CD4-positive, alpha-beta T cell treated with Interleukin-6 at 100 ng/mL for 8 hours (primary cell): ENCODE measurements at places on chromosomes 5 and 9.

DNA sequence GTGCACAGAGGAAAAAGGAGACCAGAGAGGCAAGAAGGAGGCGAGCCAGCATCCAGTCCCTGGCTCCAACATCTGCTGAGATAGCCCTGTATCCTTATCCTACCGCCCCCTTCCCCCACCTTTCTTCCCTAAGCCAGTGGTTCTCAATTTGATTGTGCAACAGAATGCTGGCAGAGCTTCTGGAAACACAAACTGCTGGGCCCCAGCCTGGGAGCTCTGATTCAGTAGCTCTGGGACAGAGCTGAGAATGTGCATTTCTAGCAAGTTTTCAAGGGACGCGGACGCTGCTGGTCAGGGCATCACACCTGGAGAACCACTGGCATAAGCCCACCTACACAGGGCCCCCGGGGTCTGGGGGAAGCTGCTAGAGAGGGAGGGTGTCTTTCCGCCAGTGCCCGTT lies 21.1 kb downstream of the AK8 start:
- DNase-seq: no peak

DNA sequence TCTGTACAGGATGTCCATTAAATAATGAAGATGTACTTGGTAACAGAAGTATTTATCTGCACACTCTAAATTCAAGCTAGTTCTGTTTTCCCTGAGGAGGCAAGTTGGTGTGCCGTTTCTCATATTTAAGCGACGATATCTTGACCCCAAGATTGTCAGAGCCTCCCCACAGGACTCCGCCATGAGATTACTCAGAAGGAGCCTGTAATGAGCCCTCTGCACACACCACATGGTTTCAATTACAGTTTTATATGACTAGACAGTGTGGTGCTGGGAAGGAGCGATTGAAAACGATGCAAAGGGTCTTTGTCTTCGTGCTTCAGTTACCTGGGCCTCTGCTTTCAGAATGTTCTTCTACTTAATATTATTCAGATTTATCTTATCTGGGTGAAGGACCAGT lies 840.4 kb upstream of the WWC1 start:
- no peak for DNase-seq

- DNase-seq: no peak
Measured at GRCh38 chr5:149915392-149916260, 29.0 kb downstream of the PDE6A start.

GRCh38 chr9:97321691-97322090 lies 14.2 kb downstream of the CCDC180 start:
- DNase-seq: no peak

- no peak for DNase-seq
Measured at GRCh38 chr9:113509463-113509862, 45.9 kb downstream of the RGS3 start.

GRCh38 chr5:82885627-82886389 lies 191.4 kb downstream of the TMEM167A start:
- no peak for DNase-seq

GRCh38 chr5:173053041-173053440 lies 3.1 kb upstream of the CREBRF start:
- DNase-seq: no peak

DNA sequence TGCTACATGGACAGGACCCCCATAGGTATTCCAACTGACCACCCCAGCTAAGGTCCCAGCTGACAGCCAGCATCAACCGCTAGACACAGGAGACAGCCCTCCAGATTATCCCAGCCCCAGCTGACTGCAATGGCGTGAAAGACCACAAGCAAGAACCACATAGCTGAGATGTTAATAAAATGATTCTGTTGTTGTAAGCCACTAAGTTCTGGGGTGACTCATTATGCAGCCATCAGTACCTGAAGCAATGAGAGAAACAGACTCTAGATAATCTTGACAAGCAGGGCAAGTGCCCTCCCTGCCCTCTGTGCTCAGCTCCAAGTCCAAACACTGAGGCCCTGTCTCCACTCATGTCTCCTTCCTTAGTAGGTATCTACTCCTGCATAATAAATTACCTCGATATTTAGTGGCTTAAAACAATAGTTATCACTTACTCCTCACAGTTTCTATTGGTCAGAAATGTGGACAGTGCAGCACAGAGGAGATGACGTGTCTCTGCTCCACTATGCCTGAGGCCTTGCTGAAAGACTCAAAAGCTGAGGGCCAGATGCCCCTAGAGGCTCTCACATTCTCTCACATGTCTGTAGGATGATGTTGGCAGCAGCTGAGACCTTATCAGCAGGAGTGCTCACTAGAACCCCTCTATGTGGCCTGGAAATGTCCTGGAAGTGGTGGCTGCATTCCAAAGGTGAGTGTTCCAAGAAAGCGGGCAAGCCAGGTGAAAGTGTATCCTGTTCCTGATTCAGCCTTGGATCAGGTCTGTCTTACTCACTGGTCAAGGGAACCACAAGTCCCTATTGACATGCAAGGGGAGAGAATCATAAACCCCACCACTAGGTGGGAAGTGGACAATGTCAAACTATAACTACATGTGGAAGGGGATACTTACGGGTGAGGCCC lies 2.5 kb downstream of the MGAT1 start:
- no peak for DNase-seq

DNA sequence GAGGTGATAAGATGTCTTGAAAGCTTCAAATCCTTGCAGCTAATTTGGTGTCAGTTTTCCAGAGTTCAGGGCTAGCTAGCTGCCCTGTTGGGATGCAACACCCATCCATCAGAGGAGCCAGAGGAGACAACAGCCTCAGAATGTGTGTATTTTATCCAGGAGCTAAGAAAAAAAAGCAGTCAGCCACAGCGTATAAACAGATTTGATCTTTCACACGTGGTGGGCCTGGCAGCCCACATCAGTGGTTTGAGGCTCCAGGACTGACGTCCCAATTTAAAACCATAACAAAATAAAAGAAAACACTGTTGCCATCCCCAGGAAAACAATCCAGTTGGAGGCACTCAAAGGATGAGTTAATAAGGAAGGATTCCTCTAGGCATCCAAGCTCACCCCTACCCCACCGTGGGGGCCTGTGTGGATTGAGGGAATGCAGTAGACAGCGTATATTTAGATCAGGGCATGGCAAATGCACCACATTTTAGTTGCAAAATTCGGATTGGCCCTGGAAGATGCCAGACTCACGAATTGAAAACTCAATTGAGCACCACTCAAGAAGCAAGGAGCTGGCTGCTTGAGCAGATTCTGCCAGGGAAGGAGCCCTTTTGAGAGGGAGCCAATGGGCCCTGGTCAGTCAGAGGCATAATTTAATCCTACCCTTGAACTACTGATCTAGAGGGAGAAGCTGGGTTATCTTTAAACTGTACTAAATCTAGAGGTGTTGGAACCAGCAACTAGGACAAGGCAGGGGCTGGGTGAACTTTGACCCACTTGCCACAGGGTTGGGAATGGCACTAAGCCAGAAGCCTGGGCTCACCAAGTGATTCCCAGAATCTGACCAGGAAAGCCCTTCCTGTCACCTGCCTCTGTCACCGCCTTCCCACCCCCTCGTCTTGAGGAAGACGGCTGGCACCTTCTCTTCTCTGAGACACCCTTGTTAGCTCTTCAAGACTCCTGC lies 17.5 kb downstream of the ADRA1B start:
- DNase-seq: no peak

DNA sequence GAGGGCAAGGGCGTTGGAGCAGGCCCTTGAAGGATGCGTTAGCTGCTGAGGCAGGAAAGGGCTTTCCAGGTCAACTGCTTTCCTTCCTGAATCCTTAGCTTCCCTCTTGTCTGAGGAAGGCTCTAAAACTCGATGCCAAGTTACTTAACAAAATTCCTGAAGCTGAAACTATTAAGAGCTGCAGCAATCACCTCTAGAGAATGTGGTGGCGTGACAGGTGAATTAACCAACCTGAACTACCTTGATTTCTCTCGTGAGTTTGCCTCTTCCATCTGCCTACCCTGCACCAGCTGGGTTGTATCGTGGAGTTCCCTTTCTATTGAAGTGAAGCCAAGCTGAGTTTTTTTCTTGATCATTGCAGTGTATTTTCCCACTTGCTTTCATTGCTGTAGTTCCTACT lies 96.1 kb downstream of the PDE8B start:
- no peak for DNase-seq

- no peak for DNase-seq
Measured at GRCh38 chr9:135716045-135716444, 14.1 kb downstream of the KCNT1 start.

- DNase-seq: no peak
Measured at GRCh38 chr9:100455470-100455869, 17.5 kb upstream of the TMEFF1 start.

DNA sequence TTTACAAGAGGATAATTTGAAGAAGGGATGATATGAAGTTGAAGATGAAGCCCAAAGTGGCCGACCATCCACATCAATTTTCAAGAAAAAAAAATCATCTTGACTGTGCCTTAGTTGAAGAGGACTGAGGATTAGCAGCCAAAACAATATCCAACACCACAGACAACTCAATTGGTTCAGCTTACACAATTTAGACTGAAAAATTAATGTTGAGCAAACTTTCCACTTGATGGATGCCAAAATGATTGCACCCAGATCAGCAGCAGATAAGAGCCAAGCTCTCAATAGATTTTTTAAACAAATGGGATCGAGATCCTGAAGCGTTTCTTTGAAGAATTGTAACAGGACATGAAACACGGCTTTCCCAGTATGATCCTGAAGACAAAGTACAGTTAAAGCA lies 163.2 kb downstream of the GADD45G start:
- DNase-seq: no peak

DNA sequence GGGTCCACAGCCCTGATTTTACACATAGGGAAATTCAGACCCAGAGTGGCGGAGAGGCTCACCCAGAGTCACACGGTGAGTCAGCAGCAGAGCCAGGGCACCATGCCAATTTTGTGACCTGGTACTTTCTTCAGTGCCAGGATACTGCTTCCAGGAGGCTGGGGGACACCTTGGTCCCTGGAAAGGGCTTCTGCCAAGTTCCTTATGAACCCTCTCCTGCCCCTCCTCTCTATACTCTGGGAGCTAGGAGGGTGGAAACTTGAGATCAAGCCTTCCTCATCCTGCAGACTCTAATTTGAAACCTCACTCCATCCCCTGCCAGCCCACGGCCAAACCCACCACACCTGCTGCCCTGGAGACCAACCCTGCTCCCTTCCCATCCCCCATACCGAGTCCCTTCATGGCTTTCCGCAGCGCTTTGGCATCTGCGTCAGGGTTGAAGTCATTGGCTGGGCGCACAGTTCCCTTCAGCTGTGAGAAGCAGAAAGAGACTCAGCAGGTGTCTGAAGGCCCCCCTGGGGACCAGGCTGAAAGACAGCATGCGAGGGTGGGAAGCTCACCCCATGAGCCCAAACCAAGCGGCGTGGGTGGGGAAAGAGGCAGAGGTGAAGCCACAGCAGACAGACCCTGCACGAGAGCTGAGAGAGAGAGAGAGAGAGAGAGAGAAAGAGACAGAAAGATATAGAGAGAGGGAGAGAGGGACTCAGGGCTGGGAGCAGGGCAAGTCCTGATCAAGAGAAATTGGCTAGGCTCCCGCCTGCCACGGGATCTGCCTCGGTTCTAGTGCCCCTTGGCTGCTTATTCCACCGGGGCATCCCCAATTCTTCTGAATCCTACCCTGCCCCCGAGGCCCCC lies 33.5 kb downstream of the ANXA6 start:
- DNase-seq: no peak

GRCh38 chr9:71483436-71483835 lies 284.9 kb downstream of the CEMIP2 start:
- no peak for DNase-seq

DNA sequence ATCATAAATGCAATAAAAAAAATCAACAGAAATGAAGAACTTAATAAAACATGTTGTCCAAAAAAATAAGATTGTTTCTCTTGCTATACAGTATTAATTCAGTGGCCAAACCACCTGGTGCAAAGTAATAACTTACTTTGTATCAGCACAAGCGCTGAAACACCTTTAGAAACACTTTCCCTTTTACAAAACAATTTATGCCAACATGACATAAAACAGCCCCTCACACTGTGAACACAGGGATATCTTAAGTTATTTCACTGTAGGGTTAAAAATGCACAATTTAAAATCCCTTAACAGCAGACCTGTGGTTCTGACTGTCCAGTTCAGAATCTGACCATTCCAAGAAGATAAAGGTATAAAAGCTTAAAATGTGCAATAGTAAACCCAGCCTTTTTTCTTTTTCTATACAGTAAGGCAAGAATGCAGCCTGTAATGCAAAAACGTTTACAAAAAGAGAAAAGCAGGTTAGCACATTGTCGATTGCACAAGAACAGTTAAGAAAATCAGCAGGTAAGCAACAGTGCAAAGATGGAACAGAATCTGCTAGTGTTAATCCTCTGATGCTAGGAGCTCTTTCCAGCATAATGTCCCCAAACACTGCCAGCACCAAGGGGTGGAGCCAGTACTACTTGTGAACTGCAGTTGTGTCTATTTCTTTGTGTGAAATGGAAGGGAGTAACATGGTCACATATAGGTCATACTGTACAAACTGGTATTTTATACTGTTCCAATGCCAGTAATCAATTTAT lies 21.6 kb downstream of the RAB14 start:
- DNase-seq: no peak

DNA sequence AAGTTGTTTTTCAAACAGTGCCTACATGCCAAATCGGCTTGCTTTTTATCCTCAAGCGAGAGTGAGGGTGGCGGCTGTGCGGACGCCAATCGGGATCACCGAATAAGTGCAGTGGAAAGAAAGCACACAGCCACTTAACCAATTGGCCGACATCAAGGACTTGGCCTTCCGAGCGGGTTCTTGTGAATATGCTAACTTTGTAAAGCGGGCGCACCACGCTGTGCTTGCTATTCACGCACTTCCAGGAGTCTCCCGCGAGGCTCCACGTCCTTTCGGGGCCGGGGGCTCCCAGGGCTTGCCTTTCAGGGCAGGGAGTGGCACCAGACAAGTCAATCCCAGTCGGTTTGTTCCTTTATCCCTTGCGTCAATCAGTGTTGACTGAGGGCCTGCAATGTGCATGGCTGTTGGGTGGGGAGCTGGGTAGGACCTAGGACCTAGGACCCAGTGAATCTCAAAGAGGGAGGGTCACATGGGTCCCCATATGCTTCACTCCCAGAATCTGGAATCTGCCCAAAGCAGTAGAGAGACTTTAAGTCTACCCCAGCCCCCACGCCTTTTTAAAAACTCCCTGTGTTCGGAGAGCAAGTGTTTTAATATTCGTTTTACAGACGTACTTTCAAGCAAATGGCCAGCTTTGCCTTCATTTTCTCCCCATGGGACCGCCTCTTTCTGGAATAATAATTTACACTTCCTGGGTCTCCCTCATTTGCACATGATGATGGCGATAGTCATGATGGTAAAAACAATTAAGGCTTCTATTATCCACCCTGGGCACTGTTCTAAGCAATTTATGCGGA lies 2.0 kb upstream of the GCNT4 start:
- DNase-seq: no peak

GRCh38 chr9:121246821-121247561 lies 21.0 kb upstream of the GSN start:
- DNase-seq: no peak

DNA sequence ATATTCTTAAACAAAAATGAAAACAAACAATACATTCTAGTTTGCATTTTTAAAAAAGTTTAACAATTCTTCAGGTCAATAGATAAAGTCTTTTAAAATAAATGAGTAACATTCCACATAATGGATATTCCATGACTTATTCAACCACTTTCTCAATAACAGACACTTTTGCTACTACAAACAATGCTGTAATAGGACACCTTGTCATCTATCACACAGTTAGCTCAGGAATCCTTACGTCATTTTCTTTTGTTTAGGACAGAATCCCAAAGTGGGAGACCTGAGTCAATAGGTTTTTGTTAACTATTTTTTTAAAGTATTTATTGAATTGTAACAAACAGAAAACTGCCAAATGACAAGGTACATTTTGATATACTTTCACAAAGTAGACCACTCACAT lies 72.5 kb downstream of the CEP120 start:
- no peak for DNase-seq

- DNase-seq: no peak
Measured at GRCh38 chr9:115575147-115575546, 457.2 kb upstream of the TNC start.
